ENCODE measurements at places on chromosomes 11 and 22.

- no peaks in the 10 kb centered on the region for H3K27me3 ChIP-seq
- no peak for DNase-seq
- H3K4me1 ChIP-seq = peaks cover 19% of the 10 kb centered on the region
- H3K4me3 ChIP-seq = no peak overlapping the region
- H3K27ac ChIP-seq = no peak overlapping the region
- H3K36me3 ChIP-seq = peaks cover 2% of the 10 kb centered on the region
Observed at GRCh38 chr22:44045145-44045544, 21.0 kb downstream of the PARVB start.

DNA sequence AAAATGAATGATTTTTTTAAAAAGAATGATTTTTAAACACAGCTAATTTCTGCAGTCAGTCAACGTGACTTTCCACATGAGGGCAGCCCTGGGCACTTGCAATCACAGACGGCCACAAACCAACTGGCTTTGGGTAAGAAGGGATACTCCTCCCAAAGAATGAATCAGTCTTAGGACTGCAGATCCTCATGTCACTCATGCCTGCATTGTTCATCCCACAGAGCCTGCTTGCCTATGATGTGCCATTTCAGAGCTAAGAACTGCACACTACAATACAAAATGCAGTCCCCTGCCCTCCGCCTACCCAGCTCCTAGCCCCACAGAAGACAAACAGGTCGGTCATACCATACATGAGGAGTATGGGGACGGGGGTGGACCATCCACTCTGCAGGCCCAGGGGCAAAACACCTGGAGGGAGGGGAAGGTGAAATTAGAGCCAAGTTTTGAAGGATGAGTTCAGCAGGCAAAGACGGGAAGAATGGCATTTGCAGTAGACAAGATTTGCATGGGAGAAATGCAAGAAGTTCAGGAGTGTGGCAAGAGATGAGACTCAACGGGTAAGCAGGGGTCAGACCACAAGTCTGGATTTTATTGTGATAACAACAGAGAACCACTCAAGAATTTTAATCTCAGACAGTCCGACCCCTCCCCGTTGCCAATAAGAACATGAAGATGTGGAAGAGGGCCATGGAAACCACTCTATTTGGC, 24.7 kb downstream of the PACSIN2 start:
- no peaks in the 10 kb centered on the region for H3K27me3 ChIP-seq
- peak overlapping the region; percentile 39 for H3K27ac ChIP-seq
- H3K4me1 ChIP-seq = peaks cover 48% of the 10 kb centered on the region

GRCh38 chr11:94840209-94840608, 72.1 kb downstream of the AMOTL1 start:
- H3K27me3 ChIP-seq = no peaks in the 10 kb centered on the region
- no peak overlapping the region for H3K27ac ChIP-seq
- H3K4me1 ChIP-seq = peaks cover 1% of the 10 kb centered on the region
- peaks cover 11% of the 10 kb centered on the region for H3K36me3 ChIP-seq
- H3K4me3 ChIP-seq = no peak overlapping the region
- DNase-seq = no peak

GRCh38 chr11:33891714-33892327, at the start of gene LMO2:
TSS of gene LMO2 (minus strand) at chr11:33892076. CDS start at chr11:33869716, 22,360 bp downstream.
- H3K36me3 ChIP-seq = no peaks in the 10 kb centered on the region
- no peaks in the 10 kb centered on the region for H3K27me3 ChIP-seq
- no peak for DNase-seq

DNA sequence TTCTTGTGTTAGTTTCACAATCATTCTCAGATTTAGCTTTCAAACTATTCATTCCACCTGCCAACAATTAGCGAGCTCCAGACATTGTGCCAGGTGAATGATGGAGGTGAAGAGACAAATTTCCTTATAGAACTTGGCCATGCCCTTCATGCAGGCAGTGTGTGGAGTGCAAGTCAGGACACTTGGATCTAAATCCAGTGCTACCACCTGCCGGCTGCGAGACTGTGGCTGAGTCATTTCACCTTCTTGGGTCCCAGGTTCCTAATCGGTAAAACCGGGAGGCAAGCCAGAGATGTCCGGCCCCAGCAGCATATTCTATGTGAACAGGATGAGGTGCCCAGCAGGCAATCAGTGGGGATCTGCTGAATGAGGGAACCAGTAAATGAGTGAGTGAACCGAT, 18.6 kb upstream of the EHF start:
- DNase-seq = no peak
- no peak overlapping the region for H3K27ac ChIP-seq
- no peak overlapping the region for H3K4me3 ChIP-seq
- no peaks in the 10 kb centered on the region for H3K36me3 ChIP-seq
- H3K4me1 ChIP-seq = peaks cover 11% of the 10 kb centered on the region

DNA sequence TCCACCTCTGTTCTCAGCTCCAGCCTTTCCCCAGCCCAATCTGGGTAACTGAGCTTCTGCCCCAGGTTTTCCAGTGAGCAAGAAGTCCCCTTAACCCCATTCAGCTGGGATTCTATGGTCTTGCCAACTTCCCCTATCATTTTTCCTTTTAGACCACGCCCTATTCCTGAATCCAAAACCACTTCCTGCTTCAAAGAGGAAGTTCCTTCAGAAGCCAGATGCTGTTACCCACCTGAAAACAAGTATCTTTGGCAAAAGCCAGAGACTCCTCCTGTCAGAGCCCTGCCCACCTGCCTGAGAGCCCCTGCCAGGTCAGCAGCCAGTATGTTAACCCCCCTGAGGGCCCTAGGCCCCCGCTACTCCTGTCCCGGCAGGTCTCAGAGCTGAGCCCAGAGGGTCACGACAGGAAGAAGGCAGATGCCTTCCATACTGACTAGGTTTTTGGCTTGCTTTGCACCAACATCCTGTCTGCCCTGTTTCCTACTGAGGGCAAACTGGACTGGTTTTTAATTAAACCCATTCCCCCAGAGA, 20.3 kb upstream of the MICAL2 start:
- no peak overlapping the region for H3K27ac ChIP-seq
- peaks cover 51% of the 10 kb centered on the region for H3K4me1 ChIP-seq
- DNase-seq = no peak
- H3K36me3 ChIP-seq = no peaks in the 10 kb centered on the region
- H3K4me3 ChIP-seq = no peak overlapping the region

- peak overlapping the region; percentile 77 for H3K4me3 ChIP-seq
- no peaks in the 10 kb centered on the region for H3K36me3 ChIP-seq
- H3K27ac ChIP-seq = peak overlapping the region; percentile 10
Observed at GRCh38 chr11:67270256-67271204, 4.3 kb downstream of the GRK2 start.

GRCh38 chr22:26382782-26383181, 46.3 kb upstream of the ASPHD2 start:
- H3K36me3 ChIP-seq = no peaks in the 10 kb centered on the region
- peaks cover 6% of the 10 kb centered on the region for H3K4me1 ChIP-seq
- no peak for DNase-seq
- no peak overlapping the region for H3K4me3 ChIP-seq
- peaks cover 40% of the 10 kb centered on the region for H3K27me3 ChIP-seq
- H3K27ac ChIP-seq = no peak overlapping the region

GRCh38 chr11:73130181-73130580, 11.9 kb downstream of the FCHSD2 start:
- no peak for DNase-seq
- no peak overlapping the region for H3K4me3 ChIP-seq
- H3K27ac ChIP-seq = no peak overlapping the region
- peaks cover 19% of the 10 kb centered on the region for H3K36me3 ChIP-seq
- no peaks in the 10 kb centered on the region for H3K27me3 ChIP-seq
- H3K4me1 ChIP-seq = no peaks in the 10 kb centered on the region

- H3K4me1 ChIP-seq = peaks cover 9% of the 10 kb centered on the region
- no peak overlapping the region for H3K27ac ChIP-seq
- no peaks in the 10 kb centered on the region for H3K36me3 ChIP-seq
- H3K27me3 ChIP-seq = peaks cover 2% of the 10 kb centered on the region
- no peak for DNase-seq
Observed at GRCh38 chr11:88043149-88043548, 132.1 kb downstream of the RAB38 start.

- no peaks in the 10 kb centered on the region for H3K27me3 ChIP-seq
- no peak for DNase-seq
- peaks cover 14% of the 10 kb centered on the region for H3K36me3 ChIP-seq
- H3K4me3 ChIP-seq = no peak overlapping the region
- H3K27ac ChIP-seq = no peak overlapping the region
Observed at GRCh38 chr22:19419464-19420178, 11.9 kb downstream of the HIRA start.

GRCh38 chr11:70703141-70704064, 305.1 kb downstream of the CTTN start:
- H3K27me3 ChIP-seq = no peaks in the 10 kb centered on the region
- no peak overlapping the region for H3K4me3 ChIP-seq
- peak; percentile 20 for DNase-seq
- H3K36me3 ChIP-seq = no peaks in the 10 kb centered on the region

GRCh38 chr22:37427711-37428635, 694 bp upstream of the ELFN2 start:
- H3K4me1 ChIP-seq = peaks cover 13% of the 10 kb centered on the region
- H3K27ac ChIP-seq = no peak overlapping the region
- peaks cover 84% of the 10 kb centered on the region for H3K27me3 ChIP-seq
- no peaks in the 10 kb centered on the region for H3K36me3 ChIP-seq

- H3K27me3 ChIP-seq = no peaks in the 10 kb centered on the region
- H3K36me3 ChIP-seq = no peaks in the 10 kb centered on the region
- H3K4me1 ChIP-seq = no peaks in the 10 kb centered on the region
- no peak overlapping the region for H3K4me3 ChIP-seq
Observed at GRCh38 chr22:24585461-24585860, 7.4 kb downstream of the LRRC75B start.

DNA sequence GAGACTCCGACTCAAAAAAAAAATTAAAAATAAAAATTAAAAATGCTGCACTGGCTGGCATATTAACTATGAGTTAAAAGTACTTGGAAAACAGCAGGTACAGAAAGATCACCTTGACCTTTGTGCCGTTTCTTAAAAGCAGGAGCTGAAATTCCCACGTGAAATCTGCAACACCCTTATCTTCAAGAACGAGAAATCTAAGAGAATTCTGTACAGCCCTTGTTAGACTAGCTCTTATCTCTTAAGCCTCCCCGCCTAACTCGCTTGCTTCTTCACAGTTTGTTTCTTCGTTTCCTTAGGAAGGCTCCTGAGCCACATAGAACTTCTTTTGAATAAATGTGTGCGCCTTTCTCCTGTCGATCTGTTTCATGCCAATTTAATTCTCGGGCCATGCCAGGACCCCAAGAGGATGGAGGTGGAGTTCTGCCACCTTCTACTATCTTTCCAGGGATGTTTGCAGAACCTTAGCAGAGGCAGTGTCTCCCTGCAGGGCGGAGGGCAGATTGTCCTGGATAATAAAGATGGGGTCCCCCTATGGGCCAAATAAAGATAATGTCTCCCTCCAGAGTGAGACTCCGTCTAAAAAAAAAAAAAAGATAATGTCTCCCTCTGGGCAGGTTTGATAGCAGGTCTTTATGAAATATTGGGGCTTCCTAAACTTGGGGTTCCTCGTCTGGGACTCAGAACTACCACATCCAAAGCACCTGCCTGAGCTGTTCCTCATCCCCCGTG, 27.4 kb upstream of the SYT8 start:
- H3K27ac ChIP-seq = no peak overlapping the region
- no peaks in the 10 kb centered on the region for H3K4me1 ChIP-seq
- no peak for DNase-seq
- no peak overlapping the region for H3K4me3 ChIP-seq

DNA sequence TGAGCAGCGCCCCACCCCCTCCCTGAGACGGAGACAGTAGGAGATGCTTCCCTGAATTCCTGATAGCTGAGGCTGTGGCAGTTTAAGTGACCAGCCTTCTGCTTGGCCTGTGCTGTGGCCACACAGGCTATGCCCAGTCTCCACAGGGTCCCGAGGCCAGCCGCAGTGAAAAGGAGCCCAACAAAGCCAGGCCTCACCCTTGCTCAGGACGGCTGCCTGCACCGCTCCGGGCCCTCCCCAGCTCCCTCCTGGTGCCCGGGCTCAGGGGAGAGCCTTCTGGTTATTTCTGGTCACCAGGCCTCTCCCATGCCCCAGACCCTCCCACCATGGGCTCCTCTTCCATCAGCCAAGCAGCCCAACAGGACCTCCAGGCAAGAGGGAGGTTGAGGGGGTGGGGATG, 28.8 kb downstream of the LRRC10B start:
- no peak for DNase-seq
- no peaks in the 10 kb centered on the region for H3K36me3 ChIP-seq
- no peak overlapping the region for H3K4me3 ChIP-seq
- H3K27me3 ChIP-seq = peaks cover 14% of the 10 kb centered on the region
- H3K27ac ChIP-seq = no peak overlapping the region
- peaks cover 11% of the 10 kb centered on the region for H3K4me1 ChIP-seq

DNA sequence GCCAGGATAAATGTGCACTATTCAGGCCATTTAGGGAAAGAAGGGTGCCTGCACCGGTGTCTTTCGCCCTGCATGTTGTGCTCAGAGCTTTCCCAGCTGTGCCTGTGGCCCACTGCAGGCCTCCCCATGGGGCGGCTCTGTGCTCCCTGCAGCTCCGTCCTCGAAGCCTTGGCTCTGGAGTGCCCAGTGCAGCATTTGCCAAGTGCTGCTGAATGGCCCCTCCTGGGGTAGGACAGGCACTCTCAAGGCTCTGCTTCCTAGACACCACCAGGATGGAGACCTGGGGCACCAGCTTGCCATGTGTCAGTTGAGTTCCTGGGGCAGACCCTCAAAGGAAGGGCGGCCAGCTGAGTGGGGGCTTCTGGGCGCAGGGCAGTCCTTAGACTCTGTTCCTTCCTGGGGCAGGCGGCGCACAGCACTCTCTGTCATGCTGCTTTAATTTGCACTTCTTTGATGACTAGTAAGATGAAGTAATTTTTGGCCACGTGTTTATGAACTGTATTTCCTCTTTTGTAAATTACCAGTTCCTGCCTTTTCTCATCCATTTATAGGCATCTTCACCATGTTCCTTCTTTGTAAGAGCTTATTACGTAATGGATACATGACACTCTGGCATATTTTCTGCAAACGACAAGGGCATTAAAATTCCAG, 32.1 kb upstream of the GNB1L start:
- peaks cover 9% of the 10 kb centered on the region for H3K4me1 ChIP-seq
- no peaks in the 10 kb centered on the region for H3K27me3 ChIP-seq
- no peak overlapping the region for H3K4me3 ChIP-seq
- peak overlapping the region; percentile 19 for H3K27ac ChIP-seq

DNA sequence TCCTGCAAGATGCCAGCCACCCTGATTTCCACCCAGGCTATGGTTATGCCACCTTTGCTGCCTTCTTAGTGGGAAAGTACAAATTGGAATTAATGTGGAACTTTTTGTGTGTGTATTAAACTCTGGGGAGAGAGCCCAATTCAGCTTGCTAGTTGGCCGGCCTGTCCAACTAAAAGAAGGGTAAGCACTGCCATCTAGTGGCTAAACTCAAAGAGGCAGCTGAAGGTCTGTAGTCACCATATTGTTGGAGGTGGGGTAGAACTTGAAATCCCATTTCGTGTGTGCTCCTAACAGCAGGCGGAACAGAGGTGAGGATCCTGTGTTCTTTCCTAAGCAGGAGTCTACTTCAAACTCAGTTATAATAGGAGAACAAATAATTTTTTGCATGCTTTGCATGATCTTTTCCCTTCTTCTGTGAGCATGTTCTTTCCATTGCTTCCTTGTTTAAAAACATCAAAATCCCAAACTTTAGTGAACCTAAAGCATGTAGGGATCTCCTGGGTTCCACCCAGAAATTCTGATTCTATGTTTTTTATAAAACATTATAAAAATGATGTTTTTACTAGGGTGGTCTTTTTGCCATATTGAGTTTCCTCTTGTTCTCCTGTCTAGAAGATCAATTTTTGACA, 138.8 kb upstream of the SORL1-AS1 start:
- H3K4me1 ChIP-seq = peaks cover 19% of the 10 kb centered on the region
- no peak overlapping the region for H3K27ac ChIP-seq
- H3K27me3 ChIP-seq = no peaks in the 10 kb centered on the region
- peak; percentile 78 for DNase-seq
- H3K36me3 ChIP-seq = peaks cover 2% of the 10 kb centered on the region
